CD4-positive, alpha-beta memory T cell (primary cell): ENCODE measurements at places on chromosomes 5 and 9.

DNA sequence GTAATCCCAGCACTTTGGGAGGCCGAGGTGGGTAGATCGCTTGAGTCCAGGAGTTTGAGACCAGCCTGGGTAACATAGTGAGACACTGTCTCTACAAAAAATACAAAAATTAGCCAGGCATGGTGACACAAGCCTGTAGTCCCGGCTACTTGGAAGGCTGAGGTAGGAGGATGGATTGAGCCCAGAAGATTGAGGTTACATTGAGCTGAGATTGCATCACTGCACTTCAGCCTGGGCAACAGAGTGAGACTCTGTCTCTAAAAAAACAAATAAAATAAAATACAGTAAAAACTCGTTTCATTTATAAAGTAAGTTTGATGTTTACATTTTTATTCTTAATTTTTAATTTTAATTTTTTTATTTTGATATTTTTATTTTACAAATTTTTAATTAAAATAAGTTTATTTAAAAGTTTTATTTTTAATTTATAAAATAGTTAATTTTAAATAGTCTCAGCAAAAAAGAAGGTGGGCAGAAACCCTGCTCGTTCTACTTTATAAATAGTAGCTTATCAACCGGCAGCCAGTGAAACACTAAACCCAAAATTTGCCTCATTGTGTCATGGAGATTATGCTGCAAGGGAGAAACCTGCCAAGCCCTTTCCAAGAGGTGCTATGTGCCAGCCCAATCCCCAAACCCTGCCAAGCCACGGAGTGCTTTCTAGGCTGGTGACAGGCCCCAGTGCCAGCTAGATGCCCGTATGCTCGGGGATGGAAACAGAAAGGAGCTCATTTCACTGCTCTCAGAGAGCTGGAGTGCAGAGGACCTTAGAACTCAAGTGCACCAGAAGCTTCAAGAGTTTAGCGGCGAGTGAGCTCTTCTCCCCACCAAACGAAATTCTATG lies 38.9 kb downstream of the SERINC5 start:
- DNase-seq = no peak

DNA sequence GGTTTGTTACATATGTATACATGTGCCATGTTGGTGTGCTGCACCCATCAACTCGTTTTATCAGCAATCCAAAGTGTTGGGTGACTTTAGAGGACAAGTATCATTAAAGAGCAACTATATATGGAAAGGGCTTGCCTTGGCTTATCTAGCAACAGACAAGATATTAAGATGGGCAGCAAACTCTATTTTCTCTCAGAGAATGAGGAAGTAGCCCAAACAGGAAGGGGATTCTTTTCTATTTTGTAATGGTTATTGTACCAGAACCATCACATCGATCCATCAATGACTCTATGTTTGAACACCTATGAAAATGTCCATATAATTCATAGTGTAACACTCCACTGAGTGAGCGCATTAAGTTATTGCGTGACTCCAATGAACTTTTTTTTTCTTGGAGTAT lies 260.1 kb upstream of the SLC24A2 start:
- DNase-seq = no peak

GRCh38 chr9:15116130-15116580 lies 190.9 kb downstream of the TTC39B start:
- DNase-seq = no peak

DNA sequence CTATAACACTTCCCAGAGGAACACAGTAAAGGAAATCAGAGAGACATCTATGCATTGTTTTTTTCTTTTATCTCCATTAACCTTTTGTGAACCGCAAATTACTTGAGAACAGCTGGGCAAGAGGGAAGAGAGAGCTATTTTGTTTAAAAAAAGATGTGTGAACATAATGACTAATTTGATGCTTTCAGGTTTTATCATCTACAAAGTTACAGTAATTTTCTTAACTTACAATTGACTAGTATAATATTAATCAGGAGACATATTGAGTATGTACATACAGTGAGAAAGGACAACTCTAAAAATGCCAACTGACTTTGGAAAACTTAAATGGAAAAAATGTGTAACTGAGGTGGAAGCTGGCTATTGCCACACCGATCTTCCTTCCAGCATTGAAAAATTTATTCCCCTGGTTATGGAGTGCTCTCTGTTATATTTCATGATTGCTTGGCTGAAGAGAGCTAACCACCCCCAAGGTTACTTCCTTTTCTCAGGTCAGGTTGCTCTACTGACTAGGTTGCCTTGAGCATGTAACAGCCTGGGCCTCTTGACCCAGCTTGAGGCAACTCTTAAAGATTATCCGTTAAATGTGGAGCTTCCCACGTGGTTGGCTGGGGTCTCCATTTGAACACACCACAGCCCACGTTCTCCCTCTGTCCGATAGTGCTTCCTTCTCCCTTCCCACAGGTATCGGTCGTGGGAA lies 62.6 kb upstream of the C6 start:
- no peak for DNase-seq

DNA sequence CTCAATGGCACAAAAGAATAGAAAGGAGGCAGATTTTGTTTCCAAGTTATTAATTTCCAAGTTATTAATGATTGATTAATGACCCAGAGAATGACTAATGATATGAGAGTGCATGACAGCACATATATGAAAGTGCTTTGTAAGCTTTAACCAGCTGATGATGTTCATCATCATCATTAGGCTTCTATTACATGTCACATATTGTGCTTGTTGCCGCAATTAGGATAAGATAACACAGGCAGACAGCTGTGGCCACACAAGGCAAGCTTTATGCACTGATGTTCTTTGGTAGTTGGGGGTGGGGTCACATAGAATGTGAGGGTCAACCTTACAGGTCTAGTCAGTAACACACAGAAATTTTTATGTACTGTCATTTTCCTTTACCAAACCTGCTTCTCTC lies 219.7 kb downstream of the TRPM3 start:
- no peak for DNase-seq

DNA sequence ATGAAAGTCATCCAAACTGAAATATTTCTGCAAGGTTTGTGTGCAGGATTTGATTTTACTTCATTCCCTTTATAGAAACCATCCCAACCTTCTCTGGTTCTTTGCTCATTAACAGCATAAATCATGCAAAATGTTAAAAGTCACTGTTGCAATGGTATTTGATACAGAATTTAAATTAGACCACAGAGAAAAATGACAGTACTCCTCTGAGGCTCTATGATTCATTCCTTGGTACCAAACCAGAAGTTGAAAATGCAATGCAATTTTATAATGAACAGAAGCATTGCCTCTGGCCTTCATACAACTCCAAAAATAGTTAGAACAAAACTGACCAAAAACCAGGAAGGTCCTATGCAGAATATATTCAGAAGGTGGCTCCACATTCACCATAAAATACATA lies 607.1 kb downstream of the TLE1 start:
- no peak for DNase-seq

- DNase-seq = no peak
Observed at GRCh38 chr5:60020457-60020856, 126.9 kb upstream of the PDE4D start.

GRCh38 chr9:84301851-84302250 lies 38.7 kb downstream of the SLC28A3 start:
- DNase-seq = no peak

DNA sequence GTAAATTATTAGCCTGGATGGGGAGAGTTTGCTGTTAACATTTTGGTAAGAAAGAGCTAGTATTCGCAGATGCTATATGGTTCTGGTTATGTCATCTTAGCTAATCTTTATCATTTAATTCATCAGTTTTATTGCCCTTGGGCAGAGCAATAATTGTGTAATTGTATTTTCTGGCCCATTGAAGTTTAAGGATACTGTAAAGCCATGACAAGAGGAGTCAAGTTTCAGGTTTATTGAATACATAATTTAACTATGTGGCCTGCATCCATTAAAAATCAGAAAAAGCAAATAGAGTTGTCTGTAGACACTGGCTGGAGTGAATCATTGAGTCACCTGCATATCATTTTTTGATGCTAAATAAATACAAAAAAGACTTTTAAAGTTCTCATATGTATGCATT lies 255.8 kb downstream of the PRELID2 start:
- no peak for DNase-seq

DNA sequence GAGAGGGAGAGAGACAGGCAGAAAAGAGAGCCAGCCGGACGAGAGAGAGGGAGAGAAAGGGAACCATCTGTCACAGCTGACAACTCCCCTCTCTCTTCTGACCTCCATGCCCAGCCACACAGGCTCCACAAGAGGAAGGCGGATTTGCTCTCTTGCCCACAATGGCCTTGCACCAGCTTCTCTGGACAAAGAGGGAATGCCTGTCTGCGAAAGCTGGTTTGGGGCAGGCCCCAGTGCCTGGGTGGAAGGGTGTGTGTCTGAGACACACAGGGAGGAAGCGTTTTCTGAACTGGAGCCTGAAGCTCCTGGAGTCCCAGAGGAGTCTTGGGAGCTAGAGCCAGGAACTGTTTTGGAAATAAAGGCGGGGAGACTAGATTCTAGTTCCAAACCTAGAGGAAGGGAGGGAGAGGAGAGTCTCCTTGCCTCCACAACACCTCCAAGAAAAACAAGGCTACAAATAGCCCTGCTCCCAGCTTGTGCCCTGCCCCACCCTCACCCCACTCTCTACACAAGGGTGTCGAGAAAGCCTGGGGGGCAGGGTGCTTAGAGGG lies 12.5 kb downstream of the C1QTNF2 start:
- DNase-seq = no peak

DNA sequence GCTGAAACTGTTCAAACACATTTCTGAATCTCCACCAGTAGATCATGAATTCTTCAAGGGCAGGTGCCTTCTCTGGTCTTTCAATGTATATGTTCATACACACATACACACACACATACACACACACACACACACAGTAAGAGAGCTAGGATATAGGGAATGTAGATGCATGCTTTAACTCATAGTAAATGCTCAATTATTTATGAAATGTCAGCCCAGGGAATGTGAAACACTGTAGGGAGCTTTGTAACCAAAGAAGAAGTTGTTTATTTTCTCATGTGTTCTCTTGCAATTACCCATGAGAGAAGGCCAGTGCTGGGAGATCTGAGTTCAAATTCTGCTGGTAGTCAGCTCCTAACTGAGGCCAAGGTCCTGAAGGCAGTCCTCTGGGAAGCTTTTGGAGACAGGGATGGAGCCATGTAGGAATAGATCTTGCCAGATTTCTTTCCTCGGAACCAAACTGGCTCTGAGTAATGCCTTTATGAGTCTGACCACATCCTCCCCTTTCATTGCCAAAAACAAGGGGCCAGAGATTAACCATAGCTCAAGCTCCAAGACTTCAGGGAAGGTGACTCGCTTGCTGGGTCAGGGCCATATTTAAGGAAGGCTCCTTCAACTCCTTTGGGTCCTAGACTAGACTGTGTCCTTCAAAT lies 487.0 kb upstream of the TNC start:
- no peak for DNase-seq

GRCh38 chr5:162769019-162769418 lies 668.4 kb upstream of the CCNG1 start:
- no peak for DNase-seq

GRCh38 chr5:79990205-79990597 lies 861 bp downstream of the MTX3 start:
- no peak for DNase-seq

- DNase-seq = no peak
Observed at GRCh38 chr5:130501151-130501865, 597.0 kb downstream of the CHSY3 start.

GRCh38 chr9:35432076-35432475 lies 57.8 kb upstream of the RUSC2 start:
- no peak for DNase-seq

DNA sequence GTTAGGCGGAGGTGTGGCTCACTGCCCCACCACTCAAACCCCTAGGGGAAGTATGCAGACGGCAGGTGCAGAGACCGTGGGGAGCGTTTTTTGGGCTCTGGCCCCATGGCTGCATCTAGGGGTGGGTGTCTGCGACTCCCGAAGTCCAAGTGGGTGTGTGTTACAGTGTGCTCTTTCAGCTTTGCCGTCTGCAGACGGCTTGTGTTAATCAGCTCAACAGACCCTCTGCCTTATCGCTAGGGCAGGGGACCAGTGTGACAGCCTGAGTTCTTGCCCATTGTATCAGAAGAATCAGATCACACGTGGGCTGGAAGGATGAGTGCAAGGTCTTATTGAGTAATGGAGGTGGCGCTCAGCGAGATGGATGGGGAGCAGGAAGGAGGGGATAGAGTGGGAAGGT lies 162.8 kb downstream of the ENC1 start:
- DNase-seq = no peak

DNA sequence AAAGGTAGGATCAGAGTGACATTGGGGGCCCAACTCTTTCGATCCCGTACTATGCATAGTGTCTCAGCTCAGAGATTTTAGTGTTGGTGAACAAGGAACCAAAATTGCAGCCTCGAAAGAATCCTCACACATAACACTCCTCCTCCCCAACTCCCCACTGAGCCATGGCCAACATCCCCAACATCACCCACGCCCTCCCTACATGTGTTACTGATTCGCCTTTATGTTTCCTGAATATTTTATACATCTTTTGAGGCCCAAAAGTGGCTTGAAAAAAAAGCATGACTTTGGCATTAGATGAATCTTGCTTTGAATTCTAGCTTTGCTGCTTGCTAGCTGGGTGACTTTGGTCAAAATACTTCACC lies 45.2 kb downstream of the PLAC8L1 start:
- no peak for DNase-seq

GRCh38 chr5:170469414-170469813 lies 34.4 kb upstream of the KCNIP1 start:
- no peak for DNase-seq

DNA sequence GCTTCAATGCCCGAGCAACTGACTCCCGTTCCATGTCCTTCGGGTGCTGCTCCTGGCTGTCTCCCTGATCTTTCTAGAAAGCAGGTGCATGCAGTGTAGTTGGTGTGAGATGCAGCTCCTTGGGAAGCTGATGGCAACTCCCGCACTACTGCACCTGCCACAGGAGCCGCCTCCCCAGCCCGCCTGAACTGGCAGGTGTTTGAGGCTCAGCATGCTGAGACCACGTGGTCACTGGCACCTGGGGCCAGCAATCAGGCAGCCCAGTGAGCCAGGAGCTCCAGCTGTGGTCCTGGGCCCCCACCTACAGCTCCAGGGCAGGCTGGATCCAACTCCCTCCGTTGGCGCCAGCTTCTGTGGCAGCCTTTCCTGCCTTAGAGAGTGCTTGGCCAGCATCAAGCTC lies 111.5 kb downstream of the ICE1 start:
- no peak for DNase-seq

GRCh38 chr5:11655681-11656080 lies 248.6 kb downstream of the CTNND2 start:
- DNase-seq = no peak

GRCh38 chr5:77627869-77628674 lies 10.4 kb downstream of the OTP start:
- DNase-seq = no peak

GRCh38 chr9:38031594-38031993 lies 37.4 kb downstream of the SHB start:
- no peak for DNase-seq
